CD4-positive, alpha-beta T cell treated with Interferon alpha-2 for 1 hour (primary cell): ENCODE measurements at places on chromosomes 12 and 14.

DNA sequence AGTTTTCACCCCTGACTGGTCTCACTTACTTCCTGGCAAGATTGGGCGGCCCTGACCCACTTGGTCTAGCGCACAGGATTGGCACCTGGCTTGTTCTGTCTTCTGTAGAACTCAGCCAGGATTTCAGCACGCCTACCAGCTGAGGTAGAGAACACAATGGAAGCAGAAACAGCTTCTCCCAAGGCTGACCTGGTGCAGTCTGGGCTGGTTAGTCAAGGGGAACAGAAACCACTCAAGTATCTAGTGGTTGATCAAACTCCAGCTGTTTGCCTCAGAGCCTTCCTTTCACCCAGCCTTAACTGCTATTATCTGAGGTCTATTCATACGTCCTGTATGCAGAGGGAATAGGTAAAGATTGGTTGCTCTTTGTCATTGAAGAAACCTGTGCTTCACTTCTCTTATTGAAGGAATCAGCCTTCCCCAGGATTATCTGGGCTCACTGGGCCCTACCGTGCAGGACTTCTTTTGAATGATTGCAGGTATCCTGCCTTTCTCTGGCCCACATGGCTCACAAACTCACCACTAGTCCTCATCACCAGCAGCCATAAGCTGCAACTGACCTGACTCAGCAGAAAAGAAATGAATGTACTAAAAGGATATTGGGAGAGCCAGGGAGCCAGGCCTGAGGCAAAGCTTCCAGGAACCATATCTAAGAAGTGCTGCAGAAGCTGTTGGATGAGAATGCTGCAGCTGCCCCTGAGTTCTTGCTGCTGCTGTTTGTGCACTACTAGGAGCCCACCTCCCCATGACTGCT, 2.5 kb upstream of the PLEKHD1 start:
- no peak for DNase-seq

- no peak for DNase-seq
These were observed 74.2 kb upstream of the TMEM260 start for GRCh38 chr14:56505361-56505760.

DNA sequence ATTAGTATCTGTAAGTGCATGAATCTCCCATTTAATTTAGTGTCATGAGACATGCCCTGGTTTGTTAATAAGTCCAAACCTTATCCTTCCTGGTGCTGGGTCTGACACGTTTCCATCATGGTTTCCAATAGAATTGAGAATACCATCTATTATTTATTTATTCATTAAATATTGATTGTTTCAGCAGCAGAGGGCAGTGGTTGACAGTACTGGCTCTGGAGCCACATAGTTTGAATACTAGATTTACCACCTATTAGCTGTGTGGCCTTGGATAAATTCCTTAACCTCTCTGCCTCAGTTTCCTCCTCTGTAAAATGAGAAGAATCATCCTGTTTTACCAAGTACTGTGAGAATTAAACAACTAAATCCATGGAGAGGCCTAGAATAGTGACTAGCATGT, 941 bp upstream of the STAB2 start:
- DNase-seq = no peak

- no peak for DNase-seq
These were observed 141.3 kb downstream of the SMOC1 start for GRCh38 chr14:70020352-70021170.

- no peak for DNase-seq
These were observed 39.4 kb downstream of the MIPOL1 start for GRCh38 chr14:37237094-37237493.

DNA sequence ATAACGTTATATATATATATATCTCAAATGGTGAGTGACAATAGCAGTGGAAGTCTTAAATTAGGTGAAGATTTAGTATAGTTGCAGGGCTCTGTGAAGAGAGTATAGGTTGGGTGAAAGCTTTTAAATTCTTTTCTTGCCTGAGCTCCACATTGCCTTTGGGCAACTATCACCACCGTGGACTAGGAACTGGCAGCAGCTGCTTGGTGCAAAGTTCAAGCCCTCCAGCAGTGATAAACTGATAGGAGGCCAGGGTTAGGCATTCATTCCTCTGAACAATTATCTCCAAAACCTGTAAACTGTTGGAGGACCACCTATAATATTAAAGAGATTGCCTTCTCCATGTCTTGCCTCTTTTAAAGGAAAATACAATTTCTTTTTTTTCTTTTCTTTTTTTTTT, 91.2 kb upstream of the ATXN7L3B start:
- DNase-seq = no peak

GRCh38 chr14:77221241-77221871, 39.8 kb downstream of the TMEM63C start:
- no peak for DNase-seq
